ENCODE measurements at places on chromosomes 6 and 20.

- DNase-seq, result no peak
Observed at GRCh38 chr6:28569748-28570147, 44.1 kb downstream of the GPX5 start.

DNA sequence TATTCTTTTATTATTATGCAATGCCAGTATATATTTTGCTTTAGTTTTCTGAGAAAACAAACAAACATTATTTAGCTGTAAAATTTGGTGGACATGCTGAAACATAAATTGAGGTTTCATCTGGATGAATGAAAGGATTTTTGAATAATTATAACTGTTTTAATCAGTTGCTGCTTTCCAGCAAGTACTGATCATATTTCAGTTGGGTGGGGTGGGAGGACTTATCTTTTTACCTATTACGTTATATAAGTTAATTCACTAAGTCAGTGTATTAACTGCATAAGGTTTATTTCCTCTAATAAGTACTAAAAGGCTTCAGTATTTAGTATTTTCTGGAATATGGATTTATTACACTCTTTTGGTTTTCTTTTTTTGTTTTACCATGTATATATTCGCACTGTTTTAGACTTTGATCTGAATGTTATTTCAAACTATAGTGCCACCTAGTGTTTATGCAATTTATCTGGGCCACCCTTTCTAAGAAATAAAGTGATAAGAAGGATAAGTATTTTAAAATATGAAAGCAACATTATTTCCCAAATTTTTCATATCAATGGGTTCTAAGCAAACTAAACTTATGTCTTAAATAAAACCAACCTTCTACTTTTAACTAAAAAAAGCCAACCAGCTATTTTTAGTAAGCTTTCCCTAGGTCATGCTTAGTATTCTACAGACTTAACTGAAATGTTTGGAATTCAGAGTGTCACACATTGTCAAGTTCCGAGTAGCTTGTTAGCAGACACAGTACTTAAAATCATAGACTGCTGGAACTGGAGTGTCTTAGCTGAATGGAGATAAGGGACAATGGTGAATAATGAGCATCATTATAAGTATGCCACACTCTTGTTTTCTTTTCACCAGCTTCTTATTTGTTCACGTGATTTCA is 105.4 kb upstream of the MCHR2 start:
- no peak for DNase-seq

DNA sequence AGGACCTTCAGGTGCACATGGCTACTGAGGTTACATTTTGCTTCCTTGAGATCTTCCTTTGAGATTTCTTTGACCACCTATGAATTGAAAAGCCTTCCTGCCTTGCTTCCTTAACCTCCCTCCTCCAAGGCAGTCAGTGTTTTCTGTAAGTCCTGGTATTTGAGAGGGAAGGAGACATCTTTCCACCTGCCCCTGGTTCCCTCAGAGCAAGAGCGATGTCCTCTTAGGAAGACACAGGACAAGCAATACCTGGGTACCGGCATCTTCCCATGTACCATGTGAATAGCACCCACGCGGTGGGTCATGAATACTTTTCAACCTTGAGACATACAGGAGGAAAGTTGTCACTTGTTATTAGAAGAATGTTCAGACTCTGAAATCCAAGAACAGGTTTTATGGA is 37.1 kb downstream of the GINS1 start:
- no peak for DNase-seq

GRCh38 chr20:62232194-62232593 is 6.1 kb upstream of the OSBPL2 start:
- DNase-seq, result no peak

- no peak for DNase-seq
Observed at GRCh38 chr6:25387483-25387882, 108.3 kb downstream of the CARMIL1 start.

DNA sequence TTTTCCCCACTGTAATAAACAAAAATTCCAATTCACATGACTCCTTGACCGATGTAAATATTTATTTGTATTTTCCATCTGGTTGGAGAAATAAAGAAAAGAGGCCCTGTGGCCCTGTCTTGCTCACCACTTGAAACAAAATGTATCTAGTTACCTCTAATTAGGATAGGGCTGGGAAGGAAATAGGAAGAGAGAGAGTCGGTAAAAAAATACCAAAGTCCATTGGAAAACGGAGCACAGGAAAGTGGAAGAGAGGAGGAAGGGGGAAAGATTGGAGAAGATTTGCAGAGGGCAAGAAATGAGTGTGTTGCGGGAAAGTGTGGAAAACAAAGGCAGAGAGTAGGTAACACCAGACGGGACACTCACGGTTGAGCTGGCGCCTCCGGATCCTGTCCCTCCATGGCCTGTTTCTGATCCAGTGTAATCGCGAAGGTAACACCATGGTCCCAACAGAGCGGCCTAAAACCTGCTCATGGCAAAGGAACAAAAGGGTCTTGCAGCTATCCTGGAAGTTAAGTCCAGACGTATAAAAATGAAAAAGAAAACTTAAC is 105.8 kb upstream of the RIPOR2 start:
- no peak for DNase-seq

DNA sequence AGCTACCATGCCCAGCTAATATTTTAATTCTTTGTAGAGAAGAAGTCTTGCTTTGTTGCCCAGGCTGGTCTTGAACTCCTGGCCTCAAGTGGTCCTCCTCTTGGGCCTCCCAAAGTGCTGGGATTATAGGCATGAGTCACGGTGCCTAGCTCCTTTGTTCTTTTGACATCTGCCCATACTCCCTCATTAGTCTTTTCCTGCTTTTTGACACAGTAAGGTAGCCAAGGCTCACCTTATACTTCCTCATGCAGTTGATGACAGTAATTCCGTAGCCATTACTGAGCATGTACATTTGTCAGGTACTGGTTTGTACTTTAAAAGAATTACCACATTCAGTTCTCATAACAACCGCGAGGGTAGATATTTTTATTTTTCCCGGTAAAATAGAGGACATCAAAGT is 76.7 kb downstream of the CDYL start:
- no peak for DNase-seq

DNA sequence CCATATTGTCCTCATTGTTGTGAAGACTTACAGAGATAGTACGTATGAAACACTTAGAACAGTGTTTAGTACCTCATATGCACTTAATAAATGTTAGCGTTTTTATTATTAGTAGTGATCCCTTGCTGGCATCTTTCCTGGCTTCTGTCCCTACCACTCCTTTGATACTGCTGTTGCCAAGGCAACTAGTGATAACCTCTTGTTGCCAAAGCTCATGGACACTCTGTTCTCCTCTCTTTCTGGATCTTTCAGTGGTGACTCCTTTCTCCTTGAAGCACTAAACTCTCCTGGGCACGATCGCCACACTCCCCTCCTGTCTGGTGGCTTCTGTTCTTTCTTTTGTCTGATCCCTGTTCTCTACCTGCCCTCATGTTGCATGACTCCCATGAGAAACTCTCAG is 83.5 kb downstream of the FOXO3 start:
- DNase-seq, result no peak
